Kasumi-1 (cell line): ENCODE measurements at places on chromosomes 6 and 20.

GRCh38 chr6:107633680-107634323 lies 143.9 kb downstream of the SOBP start:
- DNase-seq = no peak

GRCh38 chr20:19114410-19114809 lies 98.0 kb upstream of the SLC24A3 start:
- no peak for DNase-seq

- no peak for DNase-seq
Measured at GRCh38 chr6:81999826-82000225, 247.3 kb upstream of the TENT5A start.

DNA sequence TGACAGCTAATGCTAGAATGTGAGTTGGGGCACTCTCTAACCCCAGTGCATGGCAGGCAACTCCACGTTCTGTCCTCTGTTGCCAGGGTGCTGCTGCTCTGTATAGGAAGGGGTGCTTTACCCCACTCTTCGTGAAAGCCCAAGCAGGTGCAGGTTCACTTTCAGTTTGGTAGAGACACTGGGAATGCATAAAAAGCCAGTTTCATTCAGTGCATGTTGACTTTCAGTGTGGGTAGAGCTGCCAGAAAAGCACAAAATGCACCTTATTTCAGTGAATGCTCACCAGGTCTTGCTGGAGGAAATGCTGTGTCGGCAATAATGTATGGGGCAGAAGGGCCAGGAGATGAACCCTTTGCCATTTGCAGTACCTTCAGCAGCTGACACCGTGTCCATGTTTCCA lies 62.1 kb upstream of the ADGRB3 start:
- DNase-seq = no peak

GRCh38 chr6:169225131-169225576 lies 28.5 kb downstream of the THBS2 start:
- no peak for DNase-seq

DNA sequence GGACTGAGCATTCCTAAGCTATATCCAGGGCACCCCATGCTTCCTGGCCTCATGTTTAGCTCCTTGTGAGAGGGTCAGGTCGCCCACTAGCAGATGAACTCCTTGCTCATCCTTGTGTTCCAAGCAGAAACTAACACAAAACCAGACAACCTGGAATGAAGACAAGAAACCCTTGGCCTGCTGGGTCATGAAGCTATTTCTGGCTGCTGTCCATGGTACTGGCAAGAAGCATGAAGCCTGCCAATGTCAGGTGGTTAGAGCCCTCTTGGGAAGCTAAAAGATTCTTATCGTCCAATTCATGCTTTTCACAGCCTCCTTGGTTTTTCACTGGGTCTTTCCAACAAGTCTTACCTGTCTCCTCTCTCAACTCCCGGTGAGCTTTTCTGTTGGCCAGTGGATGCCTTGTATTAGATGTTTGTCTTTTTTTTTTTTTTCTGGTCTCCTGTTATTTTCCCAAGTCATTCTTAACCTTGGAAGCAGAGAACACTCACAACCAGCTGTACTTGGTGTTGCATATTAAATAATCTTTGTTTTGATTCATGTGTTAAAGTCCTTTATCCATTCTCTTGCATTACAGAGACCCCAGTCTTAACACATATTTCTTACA lies 180.3 kb downstream of the ANKRD60 start:
- no peak for DNase-seq

DNA sequence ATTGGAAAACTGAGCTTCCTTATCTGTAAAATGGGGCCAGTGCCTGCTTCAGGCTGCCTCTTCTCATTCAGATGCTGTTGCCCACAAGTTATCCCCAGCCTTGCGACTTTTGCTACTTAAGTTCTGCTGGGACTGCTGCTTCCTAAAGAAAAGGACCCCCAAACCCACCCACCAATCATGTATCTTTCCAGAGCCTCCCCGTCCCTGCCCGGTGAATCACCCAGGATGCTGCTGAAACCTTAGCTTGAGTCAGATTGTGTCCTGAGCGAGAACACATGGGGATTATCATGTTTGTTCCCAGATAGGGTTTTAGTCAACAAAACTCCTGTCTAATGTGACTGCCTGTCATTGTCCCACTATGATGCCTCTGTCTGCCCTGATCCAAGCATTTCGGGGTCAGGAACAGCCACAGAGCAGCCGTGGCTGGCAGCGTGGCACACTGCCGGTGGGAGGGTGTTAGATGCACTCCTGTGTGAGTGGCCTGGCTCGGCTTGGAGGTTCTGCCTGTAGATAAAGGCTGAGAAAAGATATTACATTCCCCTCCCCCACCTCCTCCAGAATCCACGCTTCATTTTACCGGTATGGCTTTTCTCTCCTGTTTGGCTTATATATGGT lies 79.9 kb downstream of the TOX2 start:
- DNase-seq = no peak

GRCh38 chr20:44768256-44768655 lies 22.6 kb downstream of the KCNK15 start:
- DNase-seq = no peak

DNA sequence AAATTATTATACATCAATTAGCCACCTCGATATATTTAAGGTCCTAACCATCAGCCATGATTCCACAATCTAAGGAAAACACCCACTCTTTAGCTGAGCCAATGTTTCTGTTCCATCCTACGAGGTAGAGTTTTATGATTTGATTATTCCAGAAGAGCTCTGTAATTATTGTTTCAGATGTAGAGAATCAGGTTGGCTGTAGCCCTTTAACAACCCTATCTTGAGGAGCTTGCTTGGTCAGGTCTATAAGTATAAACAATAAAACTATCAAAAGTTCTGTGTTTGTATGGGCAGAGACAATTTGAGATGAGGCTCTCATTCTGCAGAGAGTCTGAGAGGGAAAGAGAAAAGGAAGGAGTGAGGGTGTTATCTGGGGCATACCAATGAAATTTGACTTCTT lies at the start of gene PBOV1:
Gene PBOV1, minus strand, starts transcription at position 43 of the 400 bp plus-strand sequence. CDS start 96 bp downstream, outside the sequence.
- no peak for DNase-seq

GRCh38 chr6:133977983-133978895 lies 25.2 kb downstream of the TBPL1 start:
- DNase-seq = no peak

- DNase-seq = no peak
Measured at GRCh38 chr20:61482901-61483300, 230.8 kb downstream of the CDH4 start.

- no peak for DNase-seq
Measured at GRCh38 chr20:14951707-14952418, 614.5 kb upstream of the FLRT3 start.

DNA sequence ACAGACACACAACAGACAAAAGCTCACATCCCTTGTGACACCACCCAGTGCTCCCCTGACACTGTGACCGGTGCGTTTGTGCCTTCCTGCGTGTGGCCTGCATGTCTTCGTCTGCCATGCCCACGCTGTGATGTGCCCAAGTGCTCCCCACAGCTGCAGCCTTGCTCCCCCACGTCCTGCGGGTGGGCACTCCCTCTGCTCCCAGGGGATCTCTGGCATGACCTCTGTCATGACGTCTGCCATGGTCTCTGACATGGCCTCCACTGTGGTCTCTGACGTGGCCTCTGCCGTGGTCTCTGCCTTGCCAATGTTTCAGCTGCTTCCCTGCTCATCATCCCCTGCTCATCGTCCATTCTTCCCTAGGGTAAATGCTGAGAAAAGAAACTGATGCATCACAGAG lies 200.9 kb downstream of the DLL1 start:
- no peak for DNase-seq

- peak; percentile 68 for DNase-seq
Measured at GRCh38 chr6:8059129-8059528, 5.1 kb downstream of the BLOC1S5 start.

- DNase-seq = peak; percentile 35
Measured at GRCh38 chr6:16855460-16855859, 94.2 kb upstream of the ATXN1 start.

DNA sequence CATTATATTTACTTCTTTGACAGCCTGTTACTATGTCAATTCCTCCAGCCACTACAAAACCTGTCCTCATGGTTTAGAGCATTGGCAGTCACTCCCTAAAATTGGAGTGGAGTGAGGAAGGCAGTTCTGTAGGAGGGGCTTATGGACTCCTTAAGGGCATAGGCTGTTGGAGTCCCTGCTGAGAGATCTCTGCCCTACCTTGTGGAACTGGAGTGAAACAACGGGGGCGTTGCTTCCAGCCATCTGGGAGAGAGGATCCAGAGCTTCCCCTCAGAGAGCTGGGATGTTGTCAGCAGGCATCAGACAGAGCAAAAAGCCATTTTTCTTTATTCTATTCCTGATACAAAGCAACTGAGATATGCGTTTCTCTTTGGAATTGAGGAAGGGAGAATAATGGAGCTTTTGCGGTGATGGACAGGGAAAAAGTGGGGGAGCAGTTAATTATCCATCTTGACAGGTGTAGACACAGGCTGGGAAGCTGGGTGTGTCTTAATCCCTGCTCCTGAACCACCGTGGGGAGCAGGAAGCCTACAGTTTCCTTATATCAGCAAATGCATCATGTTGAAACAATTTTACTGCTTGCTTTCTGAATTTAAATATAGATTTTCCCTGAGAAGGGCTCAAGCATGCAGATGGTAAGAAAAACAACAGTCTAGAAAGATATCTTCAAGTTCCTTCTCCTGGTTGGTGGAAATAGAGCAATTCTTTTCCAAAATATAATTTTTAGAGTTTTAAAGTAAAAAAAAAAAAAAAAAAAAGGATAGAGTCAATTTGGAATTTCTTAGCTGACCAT lies 402.5 kb downstream of the PLCB1 start:
- no peak for DNase-seq

DNA sequence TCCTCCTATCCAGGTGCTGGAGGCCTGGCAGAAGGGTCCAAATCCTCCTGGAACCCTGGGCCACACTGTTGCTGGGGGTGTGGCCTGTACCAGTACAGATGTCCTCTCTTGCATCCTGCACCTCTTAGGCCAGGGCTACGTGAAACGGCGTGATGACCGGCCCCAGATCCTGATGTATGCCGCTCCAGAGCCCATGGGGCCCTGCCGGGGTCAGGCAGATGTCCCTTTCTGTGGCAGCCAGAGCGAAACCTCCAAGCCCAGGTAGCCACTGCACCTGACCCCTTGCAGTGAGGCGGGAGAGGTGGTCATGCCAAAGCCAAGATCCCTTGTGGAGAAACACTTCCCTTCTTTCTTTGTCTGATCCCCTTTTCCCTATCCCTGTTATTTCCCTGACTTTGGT lies 14.2 kb downstream of the DNPH1 start:
- DNase-seq = no peak

- DNase-seq = peak; percentile 48
Measured at GRCh38 chr6:52577022-52577777, at the start of gene TRAM2. TRAM2 (minus strand) TSS chr6:52577060; CDS start chr6:52576915, 145 bp downstream.

DNA sequence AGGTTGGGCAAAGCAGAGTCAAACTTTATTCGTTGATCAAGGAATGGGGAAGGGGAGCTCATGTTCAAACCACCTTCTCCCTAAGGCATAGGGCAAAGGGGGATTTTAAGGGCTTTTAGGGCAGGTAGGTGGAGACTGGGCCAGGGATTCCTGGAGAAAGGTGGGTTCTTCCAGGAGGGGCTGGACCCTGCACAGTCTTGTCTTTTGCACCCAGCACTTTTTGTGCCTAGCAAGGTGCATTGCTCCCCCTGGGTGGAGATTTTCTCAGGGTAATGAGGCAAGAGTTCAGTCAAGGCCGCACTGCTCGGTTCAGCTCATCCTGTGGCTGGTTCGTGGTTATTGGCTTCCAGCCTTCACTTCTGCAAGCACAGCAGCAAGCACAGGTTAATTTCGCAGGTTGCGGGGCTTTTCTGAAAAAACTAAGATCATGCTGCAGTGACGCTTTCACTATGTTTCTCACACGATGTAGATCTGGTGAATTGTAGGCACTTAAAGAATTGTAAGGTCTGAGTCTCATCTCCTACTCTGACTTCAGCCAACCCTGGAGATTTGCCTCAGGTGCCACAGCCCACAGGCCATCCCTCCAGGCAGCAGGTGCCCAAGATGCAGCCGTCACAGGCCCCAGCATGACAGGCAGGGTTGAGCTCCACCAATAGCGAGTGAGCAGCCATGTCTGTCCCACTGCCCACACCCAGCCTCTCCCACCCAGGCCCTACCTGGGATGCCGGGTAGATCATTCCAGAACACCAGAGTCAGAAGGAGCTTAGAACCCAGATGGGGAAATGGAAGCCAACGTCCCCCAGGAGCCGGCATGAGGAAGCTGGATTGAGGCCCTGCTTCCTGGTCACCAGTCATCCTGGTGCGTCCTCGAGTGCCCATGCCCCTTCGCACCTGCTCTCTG lies 37.1 kb downstream of the SUN5 start:
- DNase-seq = no peak

DNA sequence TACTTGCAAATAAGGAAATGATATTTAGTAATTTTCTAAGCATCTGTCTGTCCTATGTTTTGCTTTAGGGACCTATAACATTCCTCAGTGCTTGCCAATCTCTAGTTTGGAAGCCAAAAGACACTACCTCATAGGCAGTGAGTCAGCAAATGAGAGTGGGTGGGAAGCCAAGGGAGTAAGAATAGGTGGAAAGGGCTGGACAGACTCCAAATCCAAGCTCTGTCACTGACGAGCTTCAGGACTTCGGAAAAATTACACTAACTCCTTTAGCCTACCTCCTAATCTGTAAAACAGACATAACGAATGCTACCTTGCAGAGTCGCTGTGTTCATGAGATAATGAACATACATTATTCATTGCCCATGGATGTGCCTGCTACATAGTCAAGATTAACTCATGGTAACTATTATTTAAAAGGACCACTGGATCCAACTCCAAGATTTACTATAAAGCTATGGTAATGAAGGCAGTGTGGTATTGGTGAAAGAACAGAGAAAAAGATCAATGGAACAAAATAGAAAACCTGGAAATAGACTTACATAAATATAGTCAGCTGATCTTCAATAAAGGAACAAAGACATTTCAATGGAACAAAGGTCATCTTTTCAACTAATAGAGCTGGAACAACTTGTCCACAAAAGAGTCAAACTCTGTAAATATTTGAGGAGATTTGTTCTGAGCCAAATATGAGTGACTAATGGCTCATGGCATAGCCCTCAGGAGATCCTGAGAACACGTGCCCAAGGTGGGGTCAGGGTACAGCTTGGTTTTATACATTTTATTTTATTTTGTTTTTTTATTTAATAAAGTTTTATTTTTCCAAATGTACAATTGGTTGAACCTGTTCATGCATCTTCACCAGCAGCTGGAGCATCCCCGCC lies 64.1 kb downstream of the FAM50B start:
- DNase-seq = no peak

GRCh38 chr6:68975064-68975463 lies 340.0 kb downstream of the ADGRB3 start:
- DNase-seq = no peak

DNA sequence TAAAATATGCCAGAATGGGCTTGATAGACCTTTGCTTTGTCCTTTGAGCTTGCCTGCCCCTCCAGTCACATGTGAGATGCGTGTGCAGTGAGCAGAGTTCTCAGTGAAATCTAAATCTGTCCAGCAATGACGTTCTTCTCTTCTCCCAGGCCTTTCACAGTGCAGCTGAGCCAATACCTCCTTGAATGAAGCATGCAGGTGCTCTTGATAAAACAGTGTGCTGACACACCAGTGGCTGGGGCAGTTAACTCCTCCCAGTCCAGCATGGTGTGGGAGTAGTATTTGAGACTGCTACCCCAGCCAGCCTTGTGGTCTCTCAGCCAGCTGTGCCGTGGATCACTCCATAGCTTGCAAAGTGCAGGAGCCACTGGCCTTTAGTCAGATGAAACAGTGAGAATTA lies 240.5 kb downstream of the FARS2 start:
- no peak for DNase-seq
